ENCODE measurements at places on chromosomes 2 and 18. TPM values are rescaled to one million over a fixed set of nuclear protein-coding genes. Genes with fewer than 3 reads are reported as not detected.

Gene CCL20
- polyA plus RNA-seq, result 15.6 TPM

Gene IHH
- polyA plus RNA-seq, result 21.6 TPM

Gene PNO1
- polyA plus RNA-seq, result 7.9 TPM

Gene AGXT
- 1.6 TPM for polyA plus RNA-seq

Gene DNAJC10
- 12.5 TPM for polyA plus RNA-seq

Gene USP40
- polyA plus RNA-seq, result 14.7 TPM

Gene TCF4
- polyA plus RNA-seq, result 5.4 TPM

Gene TMEM18
- polyA plus RNA-seq, result 22.7 TPM

Gene VIT
- polyA plus RNA-seq, result not detected

Gene TRIM54
- polyA plus RNA-seq, result 0.16 TPM

Gene NEB
- polyA plus RNA-seq, result not detected

Gene MAPRE3
- polyA plus RNA-seq, result 15.6 TPM

Gene NR4A2
- 2.8 TPM for polyA plus RNA-seq

Gene ANKRD29
- 4.2 TPM for polyA plus RNA-seq

Gene C2orf78
- polyA plus RNA-seq, result not detected

Gene ERBB4
- under 0.01 TPM for polyA plus RNA-seq

Measured in sigmoid colon (tissue), 7 donors.